ENCODE measurements at places on chromosomes 5 and 9. TPM values are rescaled to one million over a fixed set of nuclear protein-coding genes. Genes with fewer than 3 reads are reported as not detected.
A peak's percentile ranks its signal among the peaks of the same experiment; 100 is the strongest.

APBA1 gene
- 3.6 TPM for total RNA-seq

FAM163B gene
- not detected for total RNA-seq

ENHO gene
- total RNA-seq, result not detected

PCDHGB4 gene
- 0.07 TPM for total RNA-seq

DRD1 gene
- total RNA-seq, result not detected

PCDHGA8 gene
- total RNA-seq, result not detected

SOHLH1 gene
- total RNA-seq, result not detected

ADAMTS13 gene
- total RNA-seq, result 2.6 TPM

BHMT gene
- not detected for total RNA-seq

DNA sequence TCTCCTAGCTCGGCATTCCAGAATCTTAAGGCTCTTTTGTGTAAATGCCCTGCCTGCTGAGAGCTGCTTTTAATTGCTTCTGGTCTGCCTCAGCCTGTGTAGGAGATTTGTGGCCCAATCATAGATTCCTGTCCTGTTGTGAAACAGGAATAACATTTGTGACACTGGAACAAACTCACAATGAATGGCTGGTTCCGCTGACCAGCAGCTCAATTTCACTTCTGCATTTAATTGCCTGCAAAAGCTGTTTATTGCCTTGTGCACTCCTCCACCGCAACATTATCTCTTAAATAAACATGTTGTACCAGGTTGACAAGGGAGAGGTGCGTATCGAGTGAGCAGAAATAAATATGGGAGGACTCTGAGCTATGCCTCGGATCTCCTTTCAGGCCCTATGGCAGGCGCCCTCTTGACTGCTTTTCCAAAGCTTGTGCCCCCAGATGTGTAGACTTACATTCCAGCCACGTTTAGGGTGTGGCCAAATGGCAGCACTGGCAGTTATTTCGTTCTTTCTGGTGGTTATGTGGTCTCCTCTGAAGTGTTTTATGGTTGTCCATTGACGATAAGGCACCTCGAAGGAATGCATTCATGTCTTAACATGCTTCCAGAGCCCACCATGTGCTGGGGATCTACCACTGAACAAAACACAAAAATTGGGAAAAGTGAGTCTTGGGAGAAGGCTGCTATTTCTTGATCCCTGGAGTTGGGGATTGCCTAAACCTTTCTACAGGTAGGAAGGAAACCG, 58.1 kb downstream of the DMRT1 start:
- H3K27ac ChIP-seq, result no peak overlapping the region
- peaks cover 7% of the 10 kb centered on the region for H3K4me1 ChIP-seq
- H3K27me3 ChIP-seq, result peaks cover 42% of the 10 kb centered on the region
- H3K36me3 ChIP-seq, result no peaks in the 10 kb centered on the region
- H3K4me3 ChIP-seq, result no peak overlapping the region

DNA sequence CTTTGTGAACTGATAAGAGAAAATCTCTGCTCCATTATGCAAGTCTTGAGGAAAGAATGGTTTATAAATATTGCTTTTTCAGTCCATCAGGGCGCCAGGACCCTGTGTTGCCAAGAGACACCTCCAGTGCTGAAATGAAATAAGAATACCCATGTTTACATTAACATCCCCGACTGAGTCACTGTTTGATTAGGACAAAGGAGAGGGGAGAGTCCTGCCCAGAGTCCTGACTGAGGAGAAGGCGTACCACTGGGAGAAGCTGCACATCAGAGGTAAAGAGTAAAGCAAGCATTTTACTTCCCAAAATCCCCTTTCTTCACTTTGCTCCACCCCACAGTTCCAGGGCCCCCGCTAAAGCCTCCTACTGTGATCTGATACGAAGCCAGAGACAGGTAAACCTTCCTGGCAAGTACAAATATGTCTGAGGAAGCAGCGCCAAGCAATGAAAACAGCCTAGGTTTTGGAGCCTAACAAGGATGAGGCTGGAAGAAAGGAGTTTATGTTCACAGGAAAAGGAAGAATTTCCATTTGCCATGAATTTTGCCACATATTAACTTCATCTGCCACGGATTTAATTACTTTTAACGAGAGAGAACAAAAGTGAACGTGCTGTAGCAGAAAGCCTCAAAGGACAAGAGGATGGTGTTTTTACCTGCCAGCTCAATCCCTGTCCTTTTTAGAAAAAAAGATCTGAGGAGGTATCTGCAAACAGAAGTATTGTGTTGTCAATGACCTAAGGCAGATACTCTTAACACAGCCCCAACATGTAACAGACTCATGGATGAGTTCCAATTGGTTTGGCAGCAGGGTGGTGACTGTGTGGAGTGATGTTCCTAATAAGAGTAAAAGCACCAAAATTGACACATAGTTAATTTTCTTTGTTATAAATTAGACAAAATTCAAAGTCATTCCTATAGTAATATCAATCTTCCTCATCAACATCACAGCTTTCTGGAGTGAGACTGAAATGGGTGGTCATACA, 209.4 kb upstream of the TLE4 start:
- DNase-seq, result no peak
- no peak overlapping the region for H3K27ac ChIP-seq
- H3K4me1 ChIP-seq, result no peaks in the 10 kb centered on the region
- no peak overlapping the region for H3K4me3 ChIP-seq
- no peaks in the 10 kb centered on the region for H3K36me3 ChIP-seq

- peaks cover 11% of the 10 kb centered on the region for H3K27me3 ChIP-seq
- H3K27ac ChIP-seq, result no peak overlapping the region
- H3K36me3 ChIP-seq, result no peaks in the 10 kb centered on the region
- no peaks in the 10 kb centered on the region for H3K4me1 ChIP-seq
- H3K4me3 ChIP-seq, result no peak overlapping the region
Observed at GRCh38 chr5:54390539-54391031, 64.9 kb upstream of the HSPB3 start.

- H3K27ac ChIP-seq, result no peak overlapping the region
- no peaks in the 10 kb centered on the region for H3K36me3 ChIP-seq
- no peak for DNase-seq
- H3K27me3 ChIP-seq, result peaks cover 28% of the 10 kb centered on the region
- no peaks in the 10 kb centered on the region for H3K4me1 ChIP-seq
- no peak overlapping the region for H3K4me3 ChIP-seq
Observed at GRCh38 chr9:97763874-97764273, 66.7 kb upstream of the XPA start.

- H3K27ac ChIP-seq, result peak overlapping the region; percentile 89
- peaks cover 78% of the 10 kb centered on the region for H3K4me1 ChIP-seq
- H3K4me3 ChIP-seq, result no peak overlapping the region
- no peaks in the 10 kb centered on the region for H3K27me3 ChIP-seq
Observed at GRCh38 chr5:80182809-80183580, 72.9 kb downstream of the SERINC5 start.

DNA sequence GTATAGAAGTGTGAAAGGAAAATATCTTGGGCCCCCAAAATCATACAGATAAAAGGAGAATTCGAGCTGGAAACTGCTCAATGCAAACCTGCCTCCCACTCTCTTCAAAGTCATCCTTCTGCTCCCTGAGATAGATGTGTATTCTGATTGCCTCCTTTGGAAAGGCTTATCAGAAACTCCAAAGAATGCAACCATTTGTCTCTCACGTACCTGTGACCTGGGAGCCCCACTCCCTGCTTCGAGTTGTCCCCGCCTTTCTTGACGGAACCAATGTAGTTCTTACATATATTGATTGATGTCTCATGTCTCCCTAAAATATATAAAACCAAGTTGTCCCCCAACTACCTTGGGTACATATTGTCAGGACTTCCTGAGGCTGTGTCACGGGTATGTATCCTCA, 163.8 kb downstream of the DIRAS2 start:
- H3K4me1 ChIP-seq, result no peaks in the 10 kb centered on the region
- DNase-seq, result no peak
- peaks cover 16% of the 10 kb centered on the region for H3K27me3 ChIP-seq
- no peak overlapping the region for H3K27ac ChIP-seq

DNA sequence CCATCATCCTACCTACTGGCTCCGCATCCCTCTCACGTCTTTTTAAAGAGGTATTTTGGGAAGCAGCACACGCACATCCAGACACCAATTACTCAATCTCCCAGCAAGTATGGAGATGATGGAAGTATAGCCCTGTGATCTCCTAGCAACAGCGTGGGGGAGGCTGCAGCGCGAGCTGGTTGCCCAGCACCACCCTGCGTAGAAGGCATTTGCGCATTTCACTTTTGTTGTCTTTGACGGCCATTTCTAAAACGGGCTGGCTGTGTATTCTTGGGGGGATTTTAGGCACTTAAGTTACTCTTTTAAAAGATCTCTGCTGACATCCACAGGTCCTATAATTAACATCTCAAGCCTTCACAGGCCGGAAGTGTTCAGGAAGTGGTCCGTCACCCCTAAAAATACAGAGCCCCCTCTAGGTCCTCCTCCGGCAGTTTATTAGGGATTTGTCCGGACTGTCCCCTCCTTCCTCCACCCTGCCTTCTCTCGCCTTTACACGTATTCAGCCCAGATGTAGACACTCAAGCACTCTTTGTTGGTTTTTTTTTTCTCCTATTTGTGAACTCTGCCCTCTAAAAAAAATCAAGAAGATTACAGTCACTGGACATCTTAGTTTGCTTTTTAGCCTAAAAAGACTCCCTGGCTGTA, 371.4 kb downstream of the NTRK2 start:
- no peaks in the 10 kb centered on the region for H3K36me3 ChIP-seq
- H3K27ac ChIP-seq, result no peak overlapping the region
- H3K4me1 ChIP-seq, result no peaks in the 10 kb centered on the region
- no peak overlapping the region for H3K4me3 ChIP-seq

DNA sequence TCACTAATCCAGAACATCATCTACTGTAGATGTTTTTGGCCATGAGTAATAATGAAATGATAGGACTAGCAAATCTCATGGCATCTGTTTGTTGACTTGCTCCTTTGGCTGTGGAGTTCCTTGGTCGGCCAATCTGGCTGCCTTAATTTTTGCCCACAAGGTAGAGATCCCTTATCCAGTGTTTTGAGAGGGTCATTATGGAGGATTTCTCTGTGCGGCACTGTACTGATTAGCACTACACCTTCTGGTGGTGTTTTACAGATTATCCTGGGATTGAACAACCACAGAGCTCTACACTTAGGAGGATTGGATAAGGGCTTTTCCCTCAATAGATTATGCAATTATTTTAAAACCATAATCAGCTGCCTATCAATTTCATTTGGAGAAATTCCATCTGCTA, 3.2 kb upstream of the ENHO start:
- no peak for DNase-seq

- no peaks in the 10 kb centered on the region for H3K4me1 ChIP-seq
- DNase-seq, result no peak
- H3K36me3 ChIP-seq, result no peaks in the 10 kb centered on the region
Observed at GRCh38 chr5:89584339-89584956, 701.5 kb upstream of the MEF2C start.

DNA sequence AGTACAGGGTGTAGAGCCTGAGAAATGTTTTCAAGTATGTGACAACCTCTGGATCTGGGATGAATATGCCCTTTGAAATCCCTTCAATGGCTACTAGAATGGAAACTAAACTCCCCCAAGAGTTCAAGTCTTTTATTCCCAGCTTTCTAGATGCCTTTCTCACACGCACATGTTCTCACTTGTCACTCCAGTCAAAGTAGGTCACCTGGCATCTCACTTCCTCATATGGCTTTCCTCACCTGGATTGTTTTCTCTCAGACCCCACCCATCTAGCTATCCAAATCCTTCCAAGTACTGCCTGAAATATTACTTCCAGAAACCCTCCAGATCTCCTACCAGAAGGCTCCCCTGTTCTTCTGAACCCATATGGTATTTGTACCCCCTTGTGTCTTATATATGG, 615.4 kb upstream of the KLF4 start:
- no peak for DNase-seq
- no peaks in the 10 kb centered on the region for H3K27me3 ChIP-seq
- no peak overlapping the region for H3K4me3 ChIP-seq
- H3K27ac ChIP-seq, result no peak overlapping the region
- H3K4me1 ChIP-seq, result no peaks in the 10 kb centered on the region

- no peak for DNase-seq
- peaks cover 32% of the 10 kb centered on the region for H3K27me3 ChIP-seq
- H3K4me1 ChIP-seq, result peaks cover 5% of the 10 kb centered on the region
- no peak overlapping the region for H3K27ac ChIP-seq
- no peaks in the 10 kb centered on the region for H3K36me3 ChIP-seq
Observed at GRCh38 chr9:132249123-132249522, 87.3 kb downstream of the NTNG2 start.

DNA sequence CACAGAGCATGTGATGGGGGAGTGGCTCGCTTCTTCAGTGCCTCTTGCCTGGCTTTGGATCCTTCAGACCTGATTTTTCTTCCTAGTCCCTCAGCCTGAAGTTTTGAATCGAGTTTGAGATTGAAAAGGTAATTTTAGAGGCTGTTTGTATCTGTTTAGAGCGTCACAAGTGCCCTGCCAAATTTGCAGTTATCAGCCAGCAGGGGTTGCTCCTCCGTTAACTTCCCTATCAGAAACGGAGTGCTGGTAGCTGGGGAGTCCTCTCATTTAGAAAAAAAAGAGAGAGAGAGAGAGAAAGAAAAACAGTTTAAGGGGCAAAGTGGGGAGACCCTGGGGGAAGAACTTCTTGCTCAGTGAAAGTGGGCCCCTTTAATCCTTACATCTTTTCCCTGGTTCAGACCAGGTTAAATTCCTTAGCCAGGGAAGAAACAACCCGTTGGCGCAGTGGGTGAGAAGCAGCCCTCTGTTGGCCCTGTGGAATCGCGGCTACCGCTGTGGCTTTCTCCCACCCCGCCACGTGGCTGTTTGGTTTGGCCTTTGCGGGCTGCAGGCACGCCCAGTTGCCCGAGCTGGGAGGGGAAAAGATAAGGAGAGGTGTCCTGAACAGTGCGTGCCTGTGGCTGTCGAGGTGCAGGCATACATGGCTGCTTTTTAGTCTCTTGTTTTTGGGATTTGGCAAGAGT, 576.7 kb upstream of the ACO1 start:
- no peak overlapping the region for H3K27ac ChIP-seq
- no peak overlapping the region for H3K4me3 ChIP-seq
- H3K27me3 ChIP-seq, result peaks cover 24% of the 10 kb centered on the region
- H3K4me1 ChIP-seq, result no peaks in the 10 kb centered on the region
- no peak for DNase-seq

DNA sequence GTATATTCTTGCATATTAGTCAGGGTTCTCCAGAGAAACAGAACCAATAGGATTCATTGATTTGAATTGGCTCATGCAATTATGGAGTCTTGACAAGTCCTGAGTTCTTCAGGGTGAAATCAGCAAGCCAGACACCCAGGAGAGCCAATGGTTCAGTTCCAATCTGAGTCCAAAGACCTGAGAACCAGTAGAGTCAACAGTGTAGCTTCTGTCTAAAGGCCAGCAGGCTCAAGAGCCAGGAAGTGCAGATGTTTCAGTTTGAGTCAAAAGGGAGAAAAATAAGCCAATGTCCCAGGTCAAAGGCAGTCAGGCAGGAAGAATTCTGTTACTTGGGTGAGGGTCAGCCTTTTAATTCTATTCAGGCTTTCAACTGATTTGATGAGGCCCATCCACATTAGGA, 37.8 kb upstream of the ANKRD34B start:
- peaks cover 4% of the 10 kb centered on the region for H3K4me1 ChIP-seq
- peaks cover 10% of the 10 kb centered on the region for H3K36me3 ChIP-seq
- DNase-seq, result no peak
- no peak overlapping the region for H3K4me3 ChIP-seq

DNA sequence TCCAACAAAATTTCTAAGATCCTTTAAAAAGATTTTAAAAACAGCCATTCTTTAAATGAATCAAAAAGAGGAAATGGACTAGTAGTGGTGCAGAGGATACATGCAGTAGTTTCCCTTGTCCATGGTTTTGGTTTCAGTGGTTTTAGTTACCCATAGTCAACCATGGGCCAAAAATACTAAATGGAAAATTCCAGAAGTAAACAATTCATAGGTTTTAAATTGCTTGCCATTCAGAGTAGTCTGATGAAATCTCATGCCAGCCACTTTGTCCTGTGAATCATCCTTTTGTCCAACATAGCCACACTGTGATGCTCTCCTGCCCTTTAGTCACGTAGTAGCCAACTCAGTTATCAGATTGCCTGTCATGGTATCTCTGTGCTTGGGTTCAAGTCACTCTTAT, 286.1 kb downstream of the ANXA1 start:
- no peak for DNase-seq
- H3K4me3 ChIP-seq, result no peak overlapping the region
- no peaks in the 10 kb centered on the region for H3K4me1 ChIP-seq
- H3K36me3 ChIP-seq, result no peaks in the 10 kb centered on the region
- H3K27ac ChIP-seq, result no peak overlapping the region
